ENCODE measurements at places on chromosomes 13 and 19.
A peak's percentile ranks its signal among the peaks of the same experiment; 100 is the strongest.

DNA sequence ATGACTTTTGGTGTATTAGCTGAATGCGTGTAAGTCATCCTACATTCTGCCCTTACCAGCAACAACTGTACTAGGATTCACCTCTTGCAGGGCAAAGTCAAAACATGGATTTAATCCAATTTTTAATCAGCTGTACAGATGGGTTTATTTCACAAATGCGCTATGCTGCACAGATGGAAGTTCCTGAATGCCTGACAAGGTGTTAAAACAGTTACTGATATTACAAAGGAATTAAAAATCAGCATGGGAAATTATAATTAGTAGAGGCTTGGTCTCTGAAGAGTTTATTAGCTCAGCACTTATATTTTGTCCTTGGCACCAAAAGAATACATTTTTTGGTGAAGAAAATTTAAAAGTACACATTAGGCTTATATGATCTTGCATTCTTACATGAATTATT lies 448.9 kb downstream of the PCDH9 start:
- DNase-seq = no peak

- DNase-seq = no peak
Observed at GRCh38 chr19:16626796-16627192, 1.2 kb downstream of the MED26 start.

GRCh38 chr13:77555246-77555645 lies 19.7 kb downstream of the SCEL start:
- DNase-seq = no peak

DNA sequence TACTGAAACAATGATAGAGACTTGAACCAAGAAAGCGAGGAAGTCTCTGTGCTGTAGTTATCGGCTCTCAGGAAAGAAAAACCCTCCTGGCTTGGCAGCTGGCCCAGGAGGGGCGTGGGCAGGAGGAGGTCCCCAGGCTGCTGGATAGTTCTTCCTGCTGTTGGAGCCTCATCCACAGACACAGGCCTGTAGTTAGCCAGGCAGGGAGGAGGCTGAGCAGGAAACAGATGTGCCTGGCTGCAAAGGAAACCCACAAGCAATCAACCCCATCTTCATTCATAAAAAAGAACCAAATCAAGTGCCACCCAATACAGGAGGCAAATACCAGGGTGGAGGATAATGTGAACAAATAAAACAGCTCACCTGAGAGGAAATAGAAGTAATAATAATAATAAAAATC lies 86.2 kb downstream of the IRS2 start:
- peak; percentile 49 for DNase-seq

- DNase-seq = peak; percentile 57
Observed at GRCh38 chr19:17078920-17079709, 3.5 kb downstream of the MYO9B start.

- no peak for DNase-seq
Observed at GRCh38 chr13:80931766-80932165, 590.8 kb upstream of the SPRY2 start.

DNA sequence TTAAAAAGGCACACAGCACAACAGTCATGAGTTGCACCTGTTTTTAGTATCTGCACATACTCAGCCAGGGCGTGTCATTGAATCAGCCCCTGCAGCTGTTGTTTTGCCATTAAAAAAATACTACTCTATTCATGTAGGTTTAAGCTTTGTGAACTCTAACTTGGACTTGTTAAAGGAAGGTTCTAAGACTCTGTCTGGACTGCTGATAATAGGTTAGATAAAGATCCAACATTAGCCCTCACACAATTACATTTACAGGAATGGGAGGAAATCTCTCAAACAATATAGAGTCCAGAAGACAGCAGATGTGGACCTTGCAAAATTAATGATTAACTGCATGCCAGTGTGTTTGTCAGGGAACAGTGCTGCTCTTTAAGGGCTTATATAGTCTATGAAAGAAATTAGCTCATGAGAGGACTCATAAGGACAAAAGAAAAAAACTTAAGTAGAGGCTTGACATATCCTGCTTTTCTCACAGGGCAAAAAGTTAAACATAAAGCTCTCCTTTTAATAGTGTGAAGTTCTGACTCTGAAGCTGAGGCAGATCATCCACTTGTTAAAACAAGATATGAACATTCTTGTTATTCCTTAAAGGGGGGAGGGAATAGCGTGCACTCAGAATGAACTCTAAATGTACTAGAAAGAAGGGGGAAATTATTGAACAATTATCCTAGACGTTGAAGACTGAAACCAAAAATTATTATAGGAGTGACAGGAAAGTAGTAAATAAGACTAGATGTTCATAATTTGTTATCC lies 243.6 kb downstream of the NDFIP2 start:
- no peak for DNase-seq

GRCh38 chr13:46004491-46004890 lies 48.1 kb downstream of the ZC3H13 start:
- DNase-seq = no peak

DNA sequence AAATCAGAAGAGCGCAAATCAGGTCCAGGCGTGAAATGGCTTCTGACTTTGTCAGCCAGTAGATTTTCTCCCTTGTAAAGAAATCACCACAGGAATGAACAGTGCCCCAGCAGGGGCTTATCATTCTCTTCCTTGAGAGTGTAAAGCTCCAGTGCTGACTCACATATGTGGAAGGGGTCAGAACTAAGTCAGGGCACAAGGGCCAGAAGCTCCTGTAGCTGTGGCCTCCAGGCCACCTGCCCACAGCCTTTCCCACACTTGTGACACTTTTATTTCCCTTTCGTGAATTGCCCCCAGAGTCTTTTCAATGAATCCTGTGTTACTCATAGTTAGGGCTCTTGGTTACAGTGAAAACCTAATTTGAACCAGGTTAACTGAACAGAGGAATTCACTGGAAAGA lies 99.6 kb downstream of the SUCLA2 start:
- DNase-seq = no peak

GRCh38 chr19:30145467-30145866 lies 203.4 kb downstream of the URI1 start:
- no peak for DNase-seq

GRCh38 chr19:58551577-58552471 lies 3.1 kb downstream of the CHMP2A start:
- DNase-seq = no peak

GRCh38 chr19:7018828-7019227 lies 2.4 kb downstream of the MBD3L2B start:
- no peak for DNase-seq

DNA sequence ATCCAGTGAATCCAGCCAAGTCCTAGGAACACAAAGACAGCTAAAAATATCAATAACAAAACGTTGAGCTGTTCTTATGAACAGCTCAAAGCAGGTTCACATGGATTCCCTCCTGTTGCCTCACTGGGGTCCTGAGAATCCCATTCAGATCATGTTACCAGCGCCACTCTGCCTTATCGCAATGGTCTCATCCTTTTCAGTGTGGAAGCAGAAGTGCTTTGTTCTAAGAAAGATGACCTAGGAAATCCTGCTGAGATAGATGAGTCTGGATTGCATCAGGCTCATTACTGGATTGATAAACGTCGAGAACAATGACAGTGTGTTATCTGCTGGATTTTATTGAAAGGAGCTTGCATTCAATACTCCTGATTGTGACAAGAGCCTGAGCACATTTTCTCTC lies 87.0 kb downstream of the SLAIN1 start:
- no peak for DNase-seq

DNA sequence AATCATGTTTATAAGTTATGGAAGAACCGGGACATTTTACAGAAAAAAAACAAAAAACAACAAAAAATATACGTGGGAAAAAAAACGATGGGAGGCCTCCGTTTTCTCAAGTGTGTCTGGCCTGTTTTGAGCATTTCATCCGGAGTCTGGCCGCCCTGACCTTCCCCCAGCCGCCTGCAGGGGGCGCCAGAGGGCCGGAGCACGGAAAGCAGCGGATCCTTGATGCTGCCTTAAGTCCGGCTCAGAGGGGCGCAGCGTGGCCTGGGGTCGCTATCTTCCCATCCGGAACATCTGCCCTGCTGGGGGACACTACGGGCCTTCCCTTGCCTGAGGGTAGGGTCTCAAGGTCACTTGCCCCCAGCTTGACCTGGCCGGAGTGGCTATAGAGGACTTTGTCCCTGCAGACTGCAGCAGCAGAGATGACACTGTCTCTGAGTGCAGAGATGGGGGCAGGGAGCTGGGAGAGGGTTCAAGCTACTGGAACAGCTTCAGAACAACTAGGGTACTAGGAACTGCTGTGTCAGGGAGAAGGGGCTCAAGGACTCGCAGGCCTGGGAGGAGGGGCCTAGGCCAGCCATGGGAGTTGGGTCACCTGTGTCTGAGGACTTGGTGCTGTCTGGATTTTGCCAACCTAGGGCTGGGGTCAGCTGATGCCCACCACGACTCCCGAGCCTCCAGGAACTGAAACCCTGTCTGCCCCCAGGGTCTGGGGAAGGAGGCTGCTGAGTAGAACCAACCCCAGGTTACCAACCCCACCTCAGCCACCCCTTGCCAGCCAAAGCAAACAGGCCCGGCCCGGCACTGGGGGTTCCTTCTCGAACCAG lies 1.8 kb upstream of the APOE start:
- peak; percentile 86 for DNase-seq
